ENCODE measurements at places on chromosomes 1 and 21.

DNA sequence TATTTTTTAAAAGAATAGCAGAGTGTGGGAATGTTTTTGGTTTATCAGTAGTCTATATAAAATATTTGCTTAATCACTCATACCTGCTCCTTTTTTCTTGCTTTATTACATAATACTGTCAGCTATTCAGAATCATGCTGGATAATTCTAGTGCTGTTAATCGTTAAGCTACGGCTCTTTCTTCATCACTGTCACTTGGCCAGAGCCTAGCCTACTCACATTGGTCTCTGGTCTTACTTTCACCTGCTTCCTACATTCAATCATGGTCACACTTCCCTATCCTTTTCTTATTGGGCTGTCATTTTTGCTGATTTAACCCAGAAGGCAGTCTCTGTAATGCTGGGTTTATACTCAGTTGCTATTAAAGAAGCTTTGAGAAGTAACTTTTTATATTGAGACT is 2.5 kb downstream of the KLHL20 start:
- DNase-seq, result no peak

GRCh38 chr1:40699787-40700186 is 8.3 kb downstream of the NFYC start:
- DNase-seq, result no peak

- no peak for DNase-seq
These were observed 16.3 kb upstream of the NUP210L start for GRCh38 chr1:154171223-154171583.

- DNase-seq, result no peak
These were observed 3.0 kb upstream of the SMIM11 start for GRCh38 chr21:34372321-34372720.

DNA sequence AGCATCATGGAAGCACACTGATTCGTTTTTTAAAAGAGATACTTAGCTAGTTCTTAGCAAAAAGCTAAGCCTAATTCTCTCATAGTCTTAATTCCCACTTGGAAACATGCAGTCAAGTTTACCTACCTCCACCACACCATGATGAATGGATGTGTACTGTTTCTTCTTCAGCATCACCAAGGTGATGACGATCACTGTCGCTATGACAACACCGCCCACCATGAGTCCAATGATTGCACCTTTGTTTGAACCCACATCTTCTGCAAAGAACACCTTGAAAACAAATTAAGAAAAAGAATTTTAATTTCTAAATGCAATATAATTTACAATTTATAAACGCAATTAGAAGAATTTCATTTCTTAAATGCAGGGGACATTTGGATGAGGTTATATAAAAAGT is 156.8 kb downstream of the GABPA start:
- DNase-seq, result no peak

- no peak for DNase-seq
These were observed 415.0 kb upstream of the ESRRG start for GRCh38 chr1:217138173-217138765.

DNA sequence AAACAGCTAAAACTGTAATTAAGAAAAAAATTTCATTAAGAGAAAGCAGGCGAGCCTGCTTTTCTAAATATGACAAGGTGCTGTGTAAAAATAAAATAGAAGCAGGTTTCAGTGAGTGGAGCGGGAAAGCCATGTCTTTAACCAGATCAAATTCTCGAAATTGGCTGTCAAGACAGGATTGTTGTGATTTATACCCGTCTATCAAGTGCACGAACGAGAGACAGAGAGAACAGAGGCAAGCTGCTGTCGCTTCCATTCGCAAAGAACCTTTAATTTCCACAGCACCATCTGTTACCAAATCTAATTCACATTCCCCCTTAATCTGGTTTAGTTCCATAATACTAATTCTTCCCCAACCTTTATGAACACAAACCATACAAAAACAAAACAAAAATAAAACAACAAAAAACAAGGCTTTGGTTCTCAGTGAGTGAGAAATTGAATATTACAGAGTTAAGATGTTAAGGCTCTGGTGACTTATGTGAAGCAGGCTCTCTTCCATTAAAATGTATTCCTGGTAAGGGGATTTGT is 35.0 kb downstream of the ESRRG start:
- no peak for DNase-seq

GRCh38 chr1:75202751-75203150 is 68.6 kb downstream of the LHX8 start:
- DNase-seq, result no peak

DNA sequence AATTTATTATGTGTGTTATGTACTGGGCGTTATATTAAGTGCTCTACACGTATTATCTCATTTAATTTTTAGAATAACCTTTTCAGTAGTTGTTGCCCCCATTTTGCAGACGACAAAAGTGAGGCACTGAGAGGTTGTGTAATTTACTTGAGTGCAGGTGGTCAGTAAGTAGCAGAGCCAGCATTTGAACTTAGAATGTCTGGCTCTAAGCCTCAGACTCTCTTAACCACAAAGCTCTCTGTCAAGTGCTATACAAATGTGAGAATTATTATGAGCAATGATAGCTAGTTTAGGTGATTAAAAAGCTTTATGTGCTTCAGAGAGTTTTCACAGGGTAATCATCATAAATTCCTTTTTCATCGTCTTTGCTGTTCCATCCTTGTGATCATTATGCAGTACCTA is 96.3 kb upstream of the UBE2U start:
- no peak for DNase-seq

DNA sequence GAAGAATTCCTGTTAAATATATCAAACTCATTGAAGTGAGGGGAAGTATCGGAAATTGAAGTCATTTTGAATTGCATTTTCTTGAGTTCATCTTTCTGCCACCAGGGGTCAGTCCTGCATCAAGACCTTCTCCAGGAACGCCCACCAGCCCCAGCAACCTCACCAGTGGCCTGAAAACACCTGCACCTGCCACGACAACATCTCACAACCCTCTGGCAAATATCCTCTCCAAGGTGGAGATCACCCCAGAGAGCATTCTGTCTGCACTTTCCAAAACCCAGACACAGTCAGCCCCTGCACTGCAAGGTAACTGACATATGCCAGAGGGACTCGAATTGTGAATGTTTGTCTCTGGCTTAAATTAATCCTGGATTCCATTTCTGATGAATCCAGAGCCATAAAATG is 22.8 kb upstream of the TARS2 start:
- DNase-seq, result peak; percentile 55

DNA sequence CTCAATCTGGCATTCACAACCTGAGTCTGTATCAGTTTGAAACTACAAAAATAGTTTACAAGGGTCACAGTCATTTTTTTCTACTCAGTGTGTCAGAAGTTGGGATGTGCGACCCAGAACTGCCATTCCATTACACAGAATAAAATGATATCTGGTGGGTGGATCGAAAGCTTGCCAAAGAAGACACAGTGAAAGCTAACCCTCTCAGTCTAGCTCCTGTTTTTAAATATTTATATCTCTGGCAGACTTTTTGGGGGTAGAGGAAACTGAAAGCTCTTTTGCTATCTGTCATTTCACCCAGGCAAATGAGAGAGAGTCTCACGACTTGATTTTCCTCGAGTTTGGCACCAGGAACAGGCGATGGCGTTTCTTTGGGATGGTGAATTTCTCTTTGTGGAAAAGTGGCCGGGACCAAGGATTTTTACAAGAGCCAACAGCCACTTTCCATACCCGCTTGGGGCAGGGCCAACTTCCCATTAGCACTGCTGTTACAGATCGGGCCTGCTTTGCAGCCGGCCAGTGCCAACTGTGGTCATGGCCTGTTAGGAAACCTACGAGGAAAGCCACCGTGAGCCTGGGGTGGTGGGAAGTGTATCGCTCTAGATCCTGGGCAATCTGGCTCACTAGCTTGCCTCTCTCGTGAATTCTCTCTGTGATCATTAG is 185.5 kb upstream of the NFIA start:
- DNase-seq, result no peak

DNA sequence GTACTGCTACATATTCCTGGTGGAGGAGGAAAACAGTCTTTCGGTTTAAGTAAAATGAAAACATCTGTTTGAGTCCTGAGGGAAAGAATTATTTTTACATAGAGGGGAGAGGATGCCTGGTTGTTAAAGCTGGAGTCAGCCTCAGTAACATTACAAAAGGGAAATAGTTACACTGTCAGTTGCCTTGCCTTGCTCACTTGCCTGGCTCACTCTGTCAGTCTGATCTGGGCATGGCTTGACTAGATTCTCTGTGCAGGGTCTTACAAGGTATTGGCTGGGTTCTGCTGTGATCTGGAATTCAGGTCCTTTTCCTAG is 8.4 kb upstream of the UBE2U start:
- DNase-seq, result no peak
